Posterior cingulate gyrus (tissue), 11 donors: ENCODE measurements at places on chromosomes 7 and 10.

GRCh38 chr10:114271779-114272167 is 32.7 kb downstream of the VWA2 start:
- no peak for DNase-seq

GRCh38 chr10:73911553-73912004 is 647 bp downstream of the PLAU start:
- DNase-seq, result no peak

GRCh38 chr7:150399421-150400007 is 20.4 kb downstream of the ZNF775 start:
- no peak for DNase-seq

- no peak for DNase-seq
Observed at GRCh38 chr10:71575451-71575850, 144.1 kb downstream of the C10orf105 start.

DNA sequence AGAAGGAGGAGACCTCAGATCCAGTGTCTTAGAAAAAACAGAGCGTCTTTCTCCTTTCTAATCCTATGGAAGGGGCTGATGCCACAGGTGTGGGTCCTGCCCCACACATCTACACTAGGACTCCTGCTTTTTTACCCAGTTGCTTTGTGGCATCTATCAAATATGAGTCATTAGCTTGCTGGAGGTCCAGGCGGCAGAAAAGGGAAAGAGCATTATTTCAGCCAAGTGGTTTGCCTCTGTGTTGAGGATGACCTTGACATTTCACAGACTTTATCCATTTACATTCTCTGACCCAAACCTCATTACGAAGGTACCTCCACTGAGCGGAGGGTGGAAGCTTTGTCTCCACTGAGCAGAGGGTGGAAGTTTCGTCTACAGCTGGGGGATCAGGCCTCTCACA is 308.4 kb upstream of the KLF6 start:
- no peak for DNase-seq

- DNase-seq, result no peak
Observed at GRCh38 chr7:18667466-18667865, 171.9 kb downstream of the HDAC9 start.
